ENCODE measurements at places on chromosomes 16 and 17.
A peak's percentile ranks its signal among the peaks of the same experiment; 100 is the strongest.

- no peak for DNase-seq
- H3K27ac ChIP-seq = no peak overlapping the region
- H3K4me1 ChIP-seq = no peaks in the 10 kb centered on the region
- no peaks in the 10 kb centered on the region for H3K36me3 ChIP-seq
- no peaks in the 10 kb centered on the region for H3K27me3 ChIP-seq
- no peak overlapping the region for H3K4me3 ChIP-seq
These were observed 422.3 kb upstream of the RBFOX1 start for GRCh38 chr16:6910301-6910700.

- H3K4me1 ChIP-seq = no peaks in the 10 kb centered on the region
- H3K27me3 ChIP-seq = peaks cover 60% of the 10 kb centered on the region
- no peak for DNase-seq
- H3K4me3 ChIP-seq = no peak overlapping the region
- H3K36me3 ChIP-seq = no peaks in the 10 kb centered on the region
- H3K27ac ChIP-seq = no peak overlapping the region
These were observed 14.3 kb upstream of the SRCIN1 start for GRCh38 chr17:38619937-38620550.

DNA sequence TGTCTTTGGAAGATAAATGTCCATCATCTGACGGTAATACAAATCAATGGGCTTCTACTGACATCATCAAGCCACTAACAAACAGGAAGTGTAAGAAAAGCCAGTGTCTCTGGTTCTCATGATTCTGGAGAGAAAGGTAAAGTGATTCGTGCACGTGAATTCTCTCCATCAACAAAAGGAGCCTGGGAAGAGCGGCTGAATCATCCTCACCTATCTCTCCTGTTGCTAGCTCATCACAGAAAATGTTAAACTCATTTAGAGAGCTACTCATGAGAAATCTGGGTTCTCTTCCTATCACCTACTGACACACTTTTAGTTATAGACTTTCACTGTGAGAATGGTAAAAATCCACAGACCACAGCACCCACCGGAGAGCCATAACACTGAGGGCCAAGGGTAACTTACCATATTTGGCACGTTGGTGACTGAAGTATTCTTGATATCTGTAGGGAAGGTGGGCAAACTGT, 70.3 kb downstream of the CREBBP start:
- H3K27ac ChIP-seq = no peak overlapping the region
- H3K4me3 ChIP-seq = no peak overlapping the region
- peaks cover 60% of the 10 kb centered on the region for H3K4me1 ChIP-seq

- H3K27ac ChIP-seq = no peak overlapping the region
- no peaks in the 10 kb centered on the region for H3K36me3 ChIP-seq
- H3K4me3 ChIP-seq = no peak overlapping the region
- DNase-seq = no peak
- peaks cover 54% of the 10 kb centered on the region for H3K4me1 ChIP-seq
- no peaks in the 10 kb centered on the region for H3K27me3 ChIP-seq
These were observed 2.7 kb downstream of the TRPV2 start for GRCh38 chr17:16417896-16418684.

DNA sequence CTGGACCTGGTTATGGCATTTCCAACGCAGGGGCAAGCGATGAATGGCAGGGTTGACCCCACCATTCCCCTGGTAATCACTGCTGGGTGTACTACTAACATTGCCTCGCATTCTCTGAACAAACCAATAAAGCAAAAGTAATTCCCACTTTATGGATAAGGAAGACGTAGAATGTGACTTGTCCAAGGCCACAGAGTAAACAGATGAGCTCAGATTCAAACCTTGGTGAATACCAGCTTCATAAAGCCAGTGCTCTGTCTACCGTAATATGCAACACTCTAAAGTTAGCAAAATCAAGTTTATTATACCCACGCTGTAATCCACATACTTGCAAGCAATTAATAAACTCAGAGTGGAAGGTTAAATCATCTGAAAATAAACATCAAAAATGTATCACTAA, 59.6 kb downstream of the ANKFY1 start:
- peaks cover 9% of the 10 kb centered on the region for H3K4me1 ChIP-seq
- H3K4me3 ChIP-seq = no peak overlapping the region
- H3K36me3 ChIP-seq = no peaks in the 10 kb centered on the region
- no peaks in the 10 kb centered on the region for H3K27me3 ChIP-seq
- DNase-seq = no peak
- H3K27ac ChIP-seq = peak overlapping the region; percentile 42

- peak overlapping the region; percentile 46 for H3K27ac ChIP-seq
- H3K36me3 ChIP-seq = no peaks in the 10 kb centered on the region
- no peak for DNase-seq
These were observed 90.8 kb downstream of the ELAC2 start for GRCh38 chr17:12927001-12927400.
